ENCODE measurements at places on chromosomes 3 and 15. TPM values are rescaled to one million over a fixed set of nuclear protein-coding genes. Genes with fewer than 3 reads are reported as not detected.

UCN2 gene
- total RNA-seq: 6.1 TPM

CFAP92 gene
- 0.61 TPM for total RNA-seq

P2RY14 gene
- not detected for total RNA-seq

SLC22A14 gene
- total RNA-seq: not detected

IL20RB gene
- 175 TPM for total RNA-seq

HIGD2B gene
- not detected for total RNA-seq

ALPK3 gene
- total RNA-seq: 0.08 TPM

RLBP1 gene
- total RNA-seq: not detected

GRK7 gene
- total RNA-seq: not detected

PYGO1 gene
- 0.55 TPM for total RNA-seq

PCYT1A gene
- total RNA-seq: 67.2 TPM

AQP9 gene
- total RNA-seq: 0.08 TPM

GPR149 gene
- not detected for total RNA-seq

GABRB3 gene
- total RNA-seq: 1.8 TPM

TNNC1 gene
- not detected for total RNA-seq

ISG20 gene
- 27.8 TPM for total RNA-seq

FANCD2OS gene
- total RNA-seq: not detected

GOLGA8N gene
- 0.49 TPM for total RNA-seq

FBXL22 gene
- 0.30 TPM for total RNA-seq

LIPH gene
- 0.11 TPM for total RNA-seq

KBTBD8 gene
- total RNA-seq: 3.8 TPM

ITGA11 gene
- total RNA-seq: 0.08 TPM

CD200 gene
- total RNA-seq: not detected

RFTN1 gene
- 43.6 TPM for total RNA-seq
